ENCODE measurements at places on chromosomes 3 and 15. TPM values are rescaled to one million over a fixed set of nuclear protein-coding genes. Genes with fewer than 3 reads are reported as not detected.
A peak's percentile ranks its signal among the peaks of the same experiment; 100 is the strongest.

DNA sequence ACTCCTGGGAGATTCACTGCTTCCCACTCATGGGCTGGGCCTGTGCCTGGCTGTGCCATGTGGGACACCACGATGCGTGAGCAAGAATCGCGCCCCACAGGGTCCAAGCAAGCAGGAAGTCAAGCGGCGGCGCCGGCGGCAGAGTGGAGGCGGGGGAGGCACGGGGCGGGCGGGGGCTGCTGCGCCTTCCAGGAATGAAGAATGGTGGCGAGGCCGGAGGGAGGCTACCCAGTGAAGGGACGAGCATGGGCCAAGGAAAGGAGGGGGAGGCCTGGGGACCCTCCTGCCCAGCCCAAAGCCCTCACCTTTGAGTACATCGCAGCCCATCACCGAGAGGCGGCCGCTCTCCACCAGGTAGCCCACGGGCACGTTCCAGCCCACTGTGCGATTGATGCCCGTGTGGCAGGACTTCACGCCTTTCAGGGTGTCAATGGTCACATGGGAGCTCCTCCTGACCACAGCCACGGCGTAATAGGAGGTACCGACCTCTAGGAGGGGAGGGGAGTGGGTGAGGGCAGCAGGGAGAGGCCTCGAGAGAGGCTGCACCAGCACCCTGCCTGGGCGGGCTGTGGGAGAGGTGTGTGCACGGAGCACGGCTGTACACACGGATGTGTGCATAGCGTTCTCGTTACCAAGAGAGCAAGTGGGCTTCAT lies 5.5 kb downstream of the MELTF start:
- no peak for DNase-seq

VGLL4 gene
- total RNA-seq: 34.7 TPM

DNA sequence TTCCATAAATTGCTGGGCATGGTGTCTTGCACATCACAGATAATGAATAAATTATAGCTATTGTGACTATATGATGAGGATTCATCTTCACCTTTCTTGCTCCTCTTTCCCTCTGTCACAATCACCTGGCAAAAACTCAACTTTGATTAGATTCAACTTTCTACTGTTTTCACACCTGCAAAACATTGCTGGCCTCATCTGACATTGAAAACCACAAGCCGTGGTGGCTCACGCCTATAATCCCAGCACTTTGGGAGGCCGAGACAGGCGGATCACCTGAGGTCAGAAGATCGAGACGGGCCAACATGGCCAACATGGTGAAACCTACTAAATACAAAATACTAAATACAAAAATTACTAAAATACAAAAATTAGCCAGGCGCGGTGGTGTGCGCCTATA lies 12.7 kb upstream of the PEX5L start:
- DNase-seq: no peak

GRCh38 chr15:81723701-81724100 lies 322.1 kb downstream of the MEX3B start:
- no peak for DNase-seq

C3orf80 gene
- total RNA-seq: 0.26 TPM

- DNase-seq: no peak
These were observed 10.2 kb upstream of the SLC6A6 start for GRCh38 chr3:14392231-14392630.

DNA sequence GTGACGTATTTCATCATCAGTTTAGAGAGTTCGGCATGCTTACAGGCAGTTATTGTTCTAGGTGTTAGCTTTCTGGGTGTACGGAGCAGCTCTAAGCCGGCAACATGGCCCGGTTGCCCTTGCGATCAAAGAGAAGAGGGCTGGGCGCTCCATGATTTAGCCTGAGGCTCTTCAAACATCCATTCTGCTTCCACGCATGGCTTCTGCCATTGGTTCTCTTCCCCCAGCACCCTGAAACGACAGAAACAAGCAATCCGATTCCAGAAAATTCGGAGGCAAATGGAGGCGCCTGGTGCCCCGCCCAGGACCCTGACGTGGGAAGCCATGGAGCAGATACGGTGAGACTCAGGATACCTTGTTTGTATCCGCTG lies 574 bp downstream of the NGRN start:
- DNase-seq: peak; percentile 45

CDV3 gene
- 221 TPM for total RNA-seq

CA12 gene
- 48.4 TPM for total RNA-seq

CASR gene
- total RNA-seq: not detected

DNA sequence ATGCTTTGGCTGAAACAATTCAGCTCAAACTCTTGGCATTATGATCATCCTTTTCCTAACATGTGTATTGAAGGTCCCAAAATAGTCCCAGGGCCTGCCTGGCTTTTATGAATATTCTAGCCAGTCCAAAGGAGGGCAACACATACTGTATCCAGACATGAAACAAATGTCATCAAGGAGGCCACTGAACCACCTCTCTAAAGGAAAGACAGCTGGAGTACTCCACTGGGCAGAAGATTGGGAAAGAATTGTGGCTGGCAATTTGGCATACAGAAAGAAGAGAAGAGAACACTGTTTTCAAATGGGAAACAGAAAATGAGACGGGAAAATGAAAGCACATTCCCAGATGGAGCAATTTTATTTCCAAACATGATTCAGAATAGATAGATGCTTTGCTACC lies 80.6 kb downstream of the NCEH1 start:
- DNase-seq: peak; percentile 24

CLEC3B gene
- 56.3 TPM for total RNA-seq

- no peak for DNase-seq
These were observed 58.1 kb downstream of the XXYLT1 start for GRCh38 chr3:195212749-195213375.

CDHR4 gene
- not detected for total RNA-seq

GRCh38 chr3:10466186-10466585 lies 39.2 kb downstream of the ATP2B2 start:
- DNase-seq: no peak

GRCh38 chr15:64447536-64448315 lies 12.7 kb upstream of the ZNF609 start:
- no peak for DNase-seq

- DNase-seq: no peak
These were observed 121.4 kb upstream of the MEIS2 start for GRCh38 chr15:37221671-37222145.

MYL3 gene
- total RNA-seq: 0.50 TPM

DNA sequence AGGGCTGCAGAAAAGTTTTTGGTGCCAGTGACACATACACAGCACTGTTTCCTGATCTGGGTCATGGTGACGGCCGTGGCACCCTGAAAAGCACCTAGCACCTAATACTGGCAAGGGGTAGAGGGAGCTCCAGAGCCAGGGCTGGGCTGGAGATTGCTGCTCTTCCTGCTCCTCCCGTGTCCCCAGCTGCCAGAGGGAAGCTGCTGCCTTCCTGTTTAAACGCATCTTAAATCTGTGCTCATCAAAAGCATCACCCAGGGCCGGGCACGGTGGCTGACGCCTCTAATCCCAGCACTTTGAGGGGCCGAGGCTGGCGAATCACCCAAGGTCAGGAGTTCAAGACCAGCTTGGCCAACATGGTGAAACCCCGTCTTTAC lies 156.7 kb upstream of the MEF2A start:
- DNase-seq: peak; percentile 72

ITGA11 gene
- 29.6 TPM for total RNA-seq

NTRK3 gene
- not detected for total RNA-seq

DNA sequence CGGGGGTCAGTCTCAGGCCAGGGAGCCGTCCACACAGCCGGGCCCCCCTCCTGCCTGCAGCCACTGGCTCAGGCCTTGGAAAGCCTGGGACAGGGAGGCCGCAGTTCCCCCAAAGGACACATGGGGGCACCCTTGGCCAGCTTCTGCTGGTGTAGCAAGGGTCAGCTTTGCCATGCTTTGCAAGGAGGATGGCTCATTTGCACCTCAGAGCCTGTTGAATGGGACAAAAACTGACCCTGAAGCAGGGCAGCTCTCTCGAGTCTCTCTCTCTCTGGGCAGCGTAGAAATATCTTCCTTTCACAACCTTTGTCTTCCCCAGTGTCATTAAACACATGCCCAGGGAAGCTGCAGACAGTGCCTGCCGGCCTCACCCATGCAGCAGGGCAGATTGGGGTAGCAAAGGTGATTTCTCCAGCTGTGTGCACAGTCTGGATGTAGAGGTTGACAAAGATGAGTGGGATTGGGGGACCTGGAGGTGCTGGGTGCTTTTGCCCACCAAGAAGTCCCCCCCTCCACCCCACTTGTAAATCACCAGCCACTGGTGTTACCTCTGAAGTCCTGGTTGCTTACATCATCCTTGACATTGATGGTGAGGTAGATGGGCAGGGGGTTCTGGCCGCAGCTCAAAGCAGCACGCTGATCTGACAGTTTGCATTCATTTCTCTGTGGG lies 17.4 kb upstream of the EHD4 start:
- peak; percentile 42 for DNase-seq

- no peak for DNase-seq
These were observed 60.5 kb downstream of the THBS1 start for GRCh38 chr15:39641191-39641889.

TRPM1 gene
- total RNA-seq: not detected

DNA sequence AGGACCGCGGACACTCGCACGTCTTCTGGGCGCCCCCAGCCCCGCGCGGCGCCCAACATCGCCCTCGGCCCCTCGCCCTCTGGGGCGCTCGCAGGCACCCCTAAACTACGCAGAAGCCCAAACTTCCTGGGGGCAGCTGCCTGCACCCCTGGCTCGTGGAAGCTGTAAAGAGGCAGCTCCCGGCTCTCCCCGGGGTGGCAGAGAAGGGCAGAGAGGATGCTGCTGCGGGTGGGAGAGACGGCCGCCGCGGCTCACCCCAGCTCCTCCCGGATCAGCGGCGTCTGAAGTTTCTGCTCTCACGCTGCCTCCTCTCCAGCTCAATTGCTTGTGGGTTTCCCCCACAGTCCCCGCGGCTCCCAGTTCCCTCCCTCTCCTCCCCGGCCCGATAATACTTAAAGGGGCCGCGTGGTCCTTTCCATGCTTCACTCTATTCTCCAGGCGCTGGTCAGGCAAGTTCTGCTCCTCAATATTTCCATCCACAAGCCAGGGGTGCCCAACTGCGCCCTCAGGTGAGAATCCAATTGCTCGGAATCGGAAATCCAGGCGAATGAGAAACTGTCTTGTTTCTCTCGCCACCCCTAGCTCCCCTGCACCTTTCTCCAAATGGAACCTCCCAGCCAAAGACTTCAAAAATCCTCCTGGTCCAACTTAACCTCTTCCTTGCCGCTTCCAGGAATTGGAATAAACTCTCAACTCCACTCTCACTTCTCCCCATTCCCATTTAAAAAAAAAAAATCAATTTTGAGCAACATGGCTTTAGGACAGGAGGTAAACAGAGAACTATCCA lies 748.5 kb downstream of the ROBO1 start:
- DNase-seq: peak; percentile 93

TMED3 gene
- total RNA-seq: 118 TPM

DNA sequence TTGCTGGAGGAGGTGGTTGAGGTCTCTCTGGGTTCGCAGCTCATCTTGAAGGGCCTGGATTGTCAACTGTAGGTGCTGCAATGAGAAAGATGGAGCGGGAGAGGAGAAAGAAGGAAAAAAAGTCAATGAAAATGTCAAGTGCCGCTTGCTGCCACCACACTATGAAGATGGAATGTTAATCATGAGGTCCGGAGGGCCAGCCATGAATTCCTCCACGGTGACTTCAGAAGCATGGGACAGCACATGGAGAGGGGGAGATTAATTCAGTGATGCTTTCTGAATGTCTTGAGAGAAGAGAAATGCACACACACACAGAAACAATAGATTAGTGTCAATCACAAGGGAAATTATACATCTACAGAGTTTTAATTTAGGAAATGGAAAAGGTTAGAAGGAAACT lies 171.9 kb downstream of the ERC2 start:
- DNase-seq: no peak

- DNase-seq: no peak
These were observed 40.0 kb upstream of the TOPBP1 start for GRCh38 chr3:133701435-133702358.

DNA sequence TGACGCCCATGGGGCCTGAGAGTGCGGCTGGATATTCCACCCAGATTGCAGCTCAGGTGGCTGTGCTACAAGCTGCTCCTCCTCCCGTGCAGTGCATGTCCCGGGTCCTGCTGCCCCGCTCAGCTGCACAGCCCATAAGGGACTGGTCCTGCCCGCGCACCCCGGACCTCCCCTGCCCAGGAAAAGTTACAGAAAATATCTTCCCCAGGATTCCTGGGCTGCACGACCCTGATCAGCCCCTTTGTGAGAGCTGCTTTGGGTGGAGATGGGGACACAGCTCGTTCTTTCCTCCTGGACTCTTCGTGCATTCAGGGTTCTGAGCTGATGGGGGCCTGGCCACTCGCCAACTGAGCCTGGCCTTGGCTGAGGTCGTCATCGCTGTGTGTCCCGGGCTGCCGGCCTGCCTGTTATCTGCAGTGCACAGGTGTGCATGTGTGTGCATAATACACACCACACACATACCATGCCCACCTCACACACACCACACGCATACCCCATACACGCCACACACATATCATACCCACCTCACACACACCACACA lies 28.8 kb downstream of the APBA2 start:
- DNase-seq: no peak

C2CD4A gene
- total RNA-seq: not detected

APH1B gene
- 15.4 TPM for total RNA-seq

STIMATE gene
- total RNA-seq: 13.0 TPM

- no peak for DNase-seq
These were observed 27.7 kb downstream of the TSPAN3 start for GRCh38 chr15:77042955-77043920.

CCR8 gene
- not detected for total RNA-seq

- no peak for DNase-seq
These were observed 7.4 kb upstream of the CCDC54 start for GRCh38 chr3:107369791-107370190.

EFCAB12 gene
- total RNA-seq: under 0.01 TPM

LRTM1 gene
- total RNA-seq: not detected

- DNase-seq: no peak
These were observed 30.7 kb downstream of the SEMA7A start for GRCh38 chr15:74402873-74403587.

DNA sequence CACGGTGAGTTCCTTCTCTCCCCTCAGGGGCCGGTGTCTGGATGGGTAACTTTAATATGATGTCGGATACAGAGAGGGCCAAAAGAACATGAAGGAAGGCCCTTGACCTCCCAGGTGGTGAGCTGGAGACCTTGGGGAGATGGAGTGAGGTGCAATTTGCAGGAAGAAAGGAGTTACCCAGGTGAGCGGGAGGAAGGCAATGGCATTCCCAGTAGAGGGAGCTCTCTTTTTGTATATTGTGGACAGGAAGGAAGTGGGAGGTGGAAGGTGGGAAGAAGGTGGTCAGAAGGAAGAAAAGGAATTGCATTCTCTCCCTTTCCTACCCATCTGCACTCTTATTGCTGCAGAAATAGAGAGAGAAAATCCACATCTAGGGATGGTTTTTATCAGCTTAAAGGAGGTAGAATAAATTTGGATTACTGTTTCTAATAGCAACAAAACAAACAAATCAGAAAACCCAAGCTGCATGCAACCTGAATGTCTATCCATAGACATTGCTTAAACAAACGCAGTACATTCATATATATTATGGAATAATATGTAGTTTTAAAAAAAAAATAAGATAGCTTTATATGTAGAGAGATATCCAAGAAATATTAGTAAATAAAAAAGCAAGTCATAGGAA lies 169.0 kb upstream of the TSC22D2 start:
- no peak for DNase-seq

DNA sequence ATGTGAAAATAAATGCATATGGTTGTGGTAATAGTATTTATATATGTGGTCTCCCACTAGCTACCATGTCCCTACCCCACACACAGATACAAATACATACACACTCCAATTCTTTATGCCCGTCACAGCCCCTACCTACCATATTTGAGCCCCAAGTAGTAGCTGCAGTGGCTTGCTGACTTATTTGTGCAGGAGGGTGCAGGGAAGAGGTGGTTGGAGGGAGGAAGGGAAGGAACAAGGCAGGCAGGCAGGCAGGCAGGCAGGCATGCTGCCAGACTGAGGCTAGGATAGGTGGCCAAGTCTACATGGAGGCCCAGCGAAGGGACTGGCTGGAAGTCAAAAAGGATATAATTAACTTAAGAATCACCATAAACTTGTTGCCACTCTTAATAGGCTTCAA lies 82.9 kb downstream of the SCN11A start:
- DNase-seq: no peak
